ENCODE measurements at places on chromosomes 2 and 18.

- DNase-seq: no peak
Measured at GRCh38 chr2:160838147-160838546, 322.1 kb upstream of the TANK start.

GRCh38 chr2:11175293-11175795 is 20.1 kb downstream of the SLC66A3 start:
- DNase-seq: no peak

GRCh38 chr18:1760901-1761300 is 810.4 kb downstream of the METTL4 start:
- DNase-seq: no peak

DNA sequence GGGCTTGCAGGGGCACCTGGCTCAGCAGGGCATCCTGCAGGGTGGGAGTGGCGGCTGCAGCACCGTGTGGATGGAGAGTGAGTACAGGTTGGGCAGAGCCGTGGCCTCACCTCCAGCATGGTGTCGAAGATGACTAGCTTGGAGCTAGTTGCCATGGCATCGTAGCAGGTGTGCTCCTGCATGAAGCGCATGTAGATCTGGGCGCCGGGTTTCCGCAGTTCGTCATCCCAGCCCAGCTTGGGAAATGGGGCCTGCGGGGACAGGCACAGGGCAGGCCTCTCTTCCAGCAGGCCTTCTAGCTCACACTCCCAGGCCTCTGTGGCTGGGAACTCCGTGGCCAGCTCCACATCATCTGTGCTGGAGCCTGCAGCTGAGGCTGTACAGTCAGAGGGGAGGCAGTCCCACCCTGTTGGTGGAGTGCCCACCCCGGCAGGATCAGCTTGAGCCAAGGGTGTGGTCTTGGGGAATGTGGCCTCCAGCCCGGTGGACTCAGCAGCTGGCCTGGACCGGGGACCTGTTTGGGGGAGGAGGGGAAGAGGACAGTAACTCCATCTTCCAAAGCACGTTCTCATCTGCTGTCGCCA is 1.6 kb downstream of the PRKAG3 start:
- peak; percentile 62 for DNase-seq

- no peak for DNase-seq
Measured at GRCh38 chr2:9170458-9171130, 36.0 kb upstream of the ASAP2 start.

- no peak for DNase-seq
Measured at GRCh38 chr2:209508255-209508654, 84.4 kb downstream of the MAP2 start.

DNA sequence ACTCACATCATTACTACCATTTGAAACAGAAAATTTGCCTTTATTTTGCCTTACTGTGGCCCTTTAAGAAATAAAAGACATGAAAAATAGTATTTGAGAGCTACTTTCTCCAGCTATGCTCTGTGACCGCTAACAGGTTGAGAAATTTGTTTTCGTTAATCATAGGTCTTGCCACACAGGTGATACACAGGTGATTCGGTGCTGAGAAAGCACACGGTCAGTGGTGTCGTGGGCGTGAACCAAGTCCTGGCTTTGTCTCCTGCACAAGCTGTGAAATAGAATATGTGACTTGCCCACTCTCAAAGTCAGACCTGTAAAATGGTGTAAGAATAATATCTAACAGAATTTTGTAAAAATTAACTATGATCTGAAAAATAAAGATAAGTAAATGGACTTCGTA is 155.3 kb upstream of the SLC39A10 start:
- no peak for DNase-seq

DNA sequence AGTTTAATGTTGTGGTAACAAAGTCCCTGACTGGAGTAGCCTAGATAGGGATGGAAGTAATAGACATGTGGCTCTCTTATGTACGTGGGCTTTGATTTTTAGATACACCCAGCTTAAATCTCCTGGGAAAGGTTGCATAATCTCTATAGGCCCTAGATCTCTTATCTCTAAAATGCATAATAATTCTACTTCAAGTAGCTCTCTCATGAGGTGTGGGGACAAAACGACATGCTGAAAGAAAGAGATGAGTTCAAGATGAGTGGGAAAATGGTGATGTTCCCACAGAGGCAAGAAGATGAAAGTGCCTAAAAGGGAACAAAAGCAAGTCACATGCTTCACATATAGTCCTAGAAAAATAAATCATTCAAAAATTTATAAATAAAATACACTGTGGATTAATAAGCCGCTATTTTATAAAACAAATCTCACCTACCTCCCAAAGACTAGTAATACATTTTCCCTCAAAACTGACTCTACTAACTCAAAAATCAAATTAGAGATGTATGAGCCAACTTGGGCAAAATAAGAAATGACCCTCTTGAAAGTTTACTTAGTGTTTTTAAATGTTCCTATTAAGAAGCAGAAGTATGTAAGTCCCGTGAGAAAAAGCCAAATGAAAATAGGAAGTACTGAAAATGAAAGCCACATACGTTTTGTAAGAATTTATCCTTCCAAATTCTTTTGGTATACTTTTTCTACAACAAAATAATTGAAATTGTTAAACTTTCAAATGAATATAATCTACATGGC is 148.2 kb upstream of the ITGA4 start:
- DNase-seq: no peak

DNA sequence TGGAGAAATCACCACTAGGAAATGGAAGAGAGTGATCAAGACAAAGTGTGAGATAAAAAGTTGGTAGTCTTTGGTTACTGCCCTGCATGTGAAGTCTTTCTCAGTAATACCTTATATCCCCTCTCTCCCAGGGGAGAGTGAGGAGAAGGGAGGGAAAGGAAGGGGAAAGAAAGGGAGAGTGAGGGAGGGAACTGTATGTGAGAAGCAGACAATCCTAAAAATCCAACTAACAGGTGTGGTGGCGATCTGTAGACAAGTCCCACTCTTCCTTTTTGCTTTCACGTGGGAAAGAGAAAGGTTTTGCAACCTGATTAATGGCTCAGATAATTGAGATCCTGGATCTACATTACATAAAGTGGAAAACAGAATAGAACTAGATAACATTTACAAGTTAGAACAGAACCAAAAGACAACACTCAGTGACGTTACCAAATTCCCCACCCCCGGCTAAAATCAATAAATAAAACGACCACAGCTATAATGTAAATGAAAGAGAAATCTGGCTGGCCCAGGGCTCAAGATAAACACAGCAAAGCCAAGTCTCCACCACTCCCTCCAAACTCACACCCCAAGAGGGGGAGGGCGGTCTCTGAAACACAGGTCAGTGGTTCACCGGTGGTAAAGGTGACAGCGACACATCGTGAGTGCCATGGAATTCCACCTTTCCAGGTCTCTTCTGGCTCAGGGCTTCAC is 10.0 kb upstream of the APCDD1 start:
- no peak for DNase-seq

DNA sequence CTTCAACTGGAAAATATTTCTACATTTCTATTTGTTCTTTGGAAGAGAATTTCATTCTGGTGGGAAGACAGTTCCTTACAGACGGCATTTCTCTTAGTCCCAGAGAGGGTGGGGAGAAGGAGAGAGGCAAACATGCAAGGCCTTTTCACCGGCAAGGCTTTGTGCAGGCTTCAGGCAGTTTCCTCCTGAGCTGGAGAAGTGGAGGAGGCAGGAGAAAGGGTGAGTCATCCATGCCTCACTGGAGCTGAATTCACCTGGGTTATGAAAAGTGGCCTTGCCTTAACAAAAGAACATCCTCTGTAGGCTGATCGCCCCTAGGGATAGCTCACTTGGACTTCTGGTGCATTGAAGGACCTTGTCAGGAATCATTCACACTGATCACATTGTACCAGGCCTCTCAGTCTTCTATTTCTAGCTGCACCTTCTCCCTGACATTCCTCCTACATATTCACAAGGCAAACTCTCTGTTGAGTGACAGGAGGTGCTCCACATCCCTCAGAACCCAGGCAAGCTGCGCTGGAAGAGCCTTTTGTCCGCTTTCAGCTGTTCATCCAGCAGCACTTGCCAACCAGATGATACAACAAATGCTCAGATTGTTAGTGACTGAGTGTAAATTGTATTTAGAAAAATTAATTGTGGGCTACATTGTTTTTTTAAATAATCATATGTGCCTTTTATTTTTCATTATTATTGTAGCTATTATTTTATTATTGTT is 796.1 kb downstream of the DCDC2C start:
- DNase-seq: no peak

- no peak for DNase-seq
Measured at GRCh38 chr2:105870062-105870461, 125.3 kb downstream of the NCK2 start.

DNA sequence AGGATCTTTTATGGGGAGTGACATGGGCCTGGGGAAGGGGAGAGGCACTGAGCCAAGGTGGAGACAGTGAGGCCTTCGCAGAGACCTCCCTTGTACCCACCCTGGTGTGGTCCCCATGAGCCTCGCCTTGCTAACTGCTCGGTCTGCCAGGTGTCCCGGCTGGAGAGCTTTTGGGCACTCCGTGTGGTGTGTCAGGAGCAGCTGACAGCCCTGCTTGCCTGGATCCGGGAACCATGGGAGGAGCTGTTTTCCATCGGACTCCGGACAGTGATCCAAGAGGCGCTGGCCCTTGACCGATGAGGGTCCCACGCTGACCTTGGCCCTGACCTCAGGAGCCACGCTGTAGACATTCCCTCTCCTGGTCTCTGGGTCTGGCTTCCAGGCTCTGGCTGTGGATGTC is 11.5 kb upstream of the SLC4A3 start:
- DNase-seq: no peak

- DNase-seq: peak; percentile 45
Measured at GRCh38 chr2:207311316-207312005, 145.7 kb upstream of the KLF7 start.

- DNase-seq: peak; percentile 69
Measured at GRCh38 chr2:74418312-74418711, 3.1 kb downstream of the C2orf81 start.

GRCh38 chr2:197975931-197976519 is 171.6 kb downstream of the PLCL1 start:
- no peak for DNase-seq

- no peak for DNase-seq
Measured at GRCh38 chr2:131493199-131493968, 1.2 kb upstream of the MZT2A start.

- DNase-seq: no peak
Measured at GRCh38 chr18:2642771-2643170, 12.8 kb upstream of the SMCHD1 start.

GRCh38 chr18:13831864-13832508 is 8.0 kb downstream of the MC5R start:
- no peak for DNase-seq

GRCh38 chr2:54909001-54909400 is 141.2 kb downstream of the RTN4 start:
- no peak for DNase-seq

DNA sequence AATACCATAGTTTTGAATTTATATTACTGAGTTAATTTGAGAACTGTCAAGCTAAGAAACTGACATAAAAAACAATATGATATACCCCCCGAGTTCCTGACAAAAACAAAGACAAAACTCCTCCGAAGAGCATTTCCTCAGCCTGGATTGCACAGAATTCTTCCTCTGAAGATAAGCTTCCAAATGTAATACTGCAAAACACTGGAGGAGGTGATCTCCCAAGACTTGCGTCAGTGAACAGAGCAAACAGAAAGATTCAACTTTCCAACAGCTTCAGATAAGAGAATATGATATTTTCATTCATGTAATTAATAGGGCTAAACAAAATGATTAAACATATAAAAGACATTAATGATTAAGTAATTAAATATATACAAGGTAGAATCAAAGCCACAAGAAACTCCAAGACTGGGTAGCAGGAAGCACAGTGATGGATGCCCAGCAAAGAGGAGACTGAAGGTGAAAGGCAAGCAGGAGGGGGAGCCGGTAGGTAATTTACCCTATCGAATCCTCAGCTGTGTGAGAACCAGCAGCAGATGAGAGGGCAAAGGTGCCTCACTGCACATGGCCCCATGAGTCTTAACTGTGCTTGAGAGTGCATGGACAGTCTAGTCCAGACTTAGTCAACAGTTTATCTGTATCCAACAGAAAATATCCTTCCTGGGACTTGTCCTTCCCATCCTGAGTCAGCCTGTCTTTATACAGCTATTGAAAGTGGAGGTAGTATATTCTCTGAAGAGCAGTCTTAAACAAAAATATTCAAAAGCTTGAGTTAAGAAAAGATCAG is 18.3 kb upstream of the SERPINB3 start:
- no peak for DNase-seq

DNA sequence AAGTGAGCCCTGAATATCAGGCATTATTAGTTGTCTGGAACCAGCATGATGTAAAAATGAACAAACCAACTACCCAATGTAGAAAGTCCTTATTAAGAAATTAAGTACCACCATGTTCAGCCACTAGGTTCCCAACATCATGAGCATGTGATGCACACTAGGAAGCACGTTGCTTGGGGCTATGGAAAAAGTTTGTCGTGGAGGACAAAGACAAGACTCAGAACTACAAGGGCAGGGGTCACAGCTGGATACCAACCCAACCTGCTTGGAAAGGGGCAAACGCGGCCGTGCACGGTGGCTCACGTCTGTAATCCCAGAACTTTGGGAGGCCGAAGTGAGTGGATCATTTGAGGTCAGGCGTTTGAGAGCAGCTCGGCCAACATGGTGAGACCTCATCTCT is 64.0 kb downstream of the ADNP2 start:
- no peak for DNase-seq

DNA sequence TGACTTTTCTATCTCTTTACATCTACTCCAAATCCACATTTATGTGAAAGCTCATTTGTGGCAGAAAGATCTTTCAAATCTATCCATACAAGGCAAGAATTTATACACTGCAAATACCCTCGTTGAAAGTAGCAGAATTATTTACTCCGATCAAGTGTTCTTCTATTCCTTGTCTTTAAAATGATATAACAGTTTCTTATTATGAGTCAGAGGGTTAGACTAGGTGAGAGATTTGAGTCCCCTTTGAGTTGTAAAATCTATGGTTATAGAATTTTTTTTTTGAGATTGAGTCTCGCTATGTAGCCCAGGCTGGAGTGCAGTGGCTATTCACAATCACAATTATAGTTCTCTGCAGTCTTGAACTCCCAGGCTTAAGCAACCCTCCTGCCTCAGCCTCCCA is 5.6 kb upstream of the GREB1 start:
- no peak for DNase-seq

- no peak for DNase-seq
Measured at GRCh38 chr18:8029061-8029460, 461.9 kb downstream of the PTPRM start.

DNA sequence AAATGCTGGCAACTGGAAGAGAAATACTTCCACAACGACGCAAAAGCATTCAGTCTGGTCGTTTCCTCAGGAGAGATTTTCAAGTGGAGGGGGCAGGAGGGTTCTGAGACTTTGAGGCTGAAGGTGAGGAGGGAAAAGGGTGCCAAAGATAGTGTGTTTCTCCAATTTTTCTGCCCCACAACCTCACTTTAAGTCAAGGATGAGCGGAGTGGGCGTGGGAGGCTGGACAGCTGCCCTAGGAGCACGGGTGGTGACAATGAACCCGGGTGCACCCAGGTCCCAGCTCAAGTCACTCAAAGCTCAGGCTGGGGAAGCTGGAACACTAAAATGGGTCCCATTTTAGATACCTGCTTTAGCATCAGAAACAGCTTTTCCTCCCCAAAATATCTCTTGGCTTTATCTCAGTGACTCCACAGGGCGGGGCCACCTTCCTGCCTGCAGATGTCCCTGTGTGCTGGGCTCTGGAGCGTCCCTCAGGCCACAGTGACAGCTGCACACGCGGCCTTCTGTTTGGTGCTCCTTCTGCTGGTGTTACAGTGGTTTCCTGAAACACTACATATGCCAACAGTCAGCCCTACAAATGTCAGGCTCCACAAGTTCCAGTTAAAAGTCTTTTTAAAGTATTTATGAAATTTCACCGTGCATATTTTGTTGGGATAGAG is 1.4 kb upstream of the MBP start:
- peak; percentile 55 for DNase-seq

- no peak for DNase-seq
Measured at GRCh38 chr2:14306268-14306861, 326.2 kb upstream of the LRATD1 start.

- no peak for DNase-seq
Measured at GRCh38 chr18:23378302-23378686, 74.8 kb upstream of the RIOK3 start.

Measured in left cardiac atrium (tissue), 4 donors.